ENCODE measurements at places on chromosomes 2 and 18. TPM values are rescaled to one million over a fixed set of nuclear protein-coding genes. Genes with fewer than 3 reads are reported as not detected.

- no peak for DNase-seq
Observed at GRCh38 chr2:225558399-225559071, 159.0 kb downstream of the NYAP2 start.

DNA sequence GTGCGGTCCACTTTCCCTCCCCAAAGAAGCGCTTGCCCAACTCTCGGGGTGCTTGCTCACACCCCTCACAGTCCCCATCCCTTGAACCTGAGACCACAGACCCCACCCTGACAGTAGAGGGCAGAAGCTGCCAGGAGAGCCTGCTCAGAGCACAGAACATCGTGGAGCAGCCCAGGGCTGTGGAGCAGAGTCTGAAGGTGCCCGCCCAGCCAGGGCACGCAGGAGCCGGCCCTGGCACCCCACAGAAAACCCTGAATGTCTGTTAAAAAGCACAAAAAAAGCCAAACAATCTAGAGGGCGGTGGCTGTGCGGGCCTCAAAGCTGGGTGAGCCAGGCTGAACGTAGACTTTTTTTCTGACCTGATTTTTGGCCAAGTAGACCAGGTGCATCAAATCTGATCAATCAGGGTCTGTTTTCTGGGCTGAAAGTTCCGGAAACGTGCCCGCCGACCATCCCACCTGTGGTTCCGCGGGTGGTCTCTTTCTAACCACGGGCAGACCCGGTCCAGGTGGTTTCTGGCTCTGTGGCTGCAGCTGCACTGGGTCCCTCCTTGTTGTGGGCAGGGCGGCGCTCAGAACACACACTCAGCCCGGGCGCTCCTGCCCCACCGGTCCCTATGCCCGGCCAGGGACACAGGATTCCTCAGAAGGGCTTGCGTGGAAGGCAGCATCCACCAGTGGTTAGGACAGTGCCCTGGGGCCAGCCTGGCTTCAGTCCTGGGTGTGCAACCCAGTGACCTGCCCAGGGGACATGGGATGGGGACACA, 66.3 kb downstream of the SLC66A2 start:
- DNase-seq, result peak; percentile 7

DNA sequence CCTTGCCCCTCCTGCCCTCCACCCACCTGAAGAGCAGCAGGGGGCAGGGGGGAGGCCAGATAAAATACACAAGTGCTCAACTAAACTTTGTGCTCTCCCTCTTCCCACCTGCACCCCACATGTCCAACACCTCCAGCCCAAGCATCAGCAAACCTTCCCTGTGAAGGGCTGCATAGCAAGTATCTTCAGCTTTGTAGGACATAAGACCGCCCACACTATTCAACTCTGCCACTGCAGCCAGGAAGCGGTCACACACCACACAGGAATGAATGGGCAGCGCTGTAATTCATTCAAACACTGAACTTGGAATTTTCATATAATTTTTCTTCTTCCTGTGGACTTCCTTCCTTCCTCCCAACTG, 27.5 kb downstream of the TFCP2L1 start:
- no peak for DNase-seq

The TUBB8B gene
- not detected for total RNA-seq

The CCDC121 gene
- total RNA-seq, result 0.34 TPM

GRCh38 chr2:147171941-147172340, 672.9 kb upstream of the ACVR2A start:
- DNase-seq, result no peak

DNA sequence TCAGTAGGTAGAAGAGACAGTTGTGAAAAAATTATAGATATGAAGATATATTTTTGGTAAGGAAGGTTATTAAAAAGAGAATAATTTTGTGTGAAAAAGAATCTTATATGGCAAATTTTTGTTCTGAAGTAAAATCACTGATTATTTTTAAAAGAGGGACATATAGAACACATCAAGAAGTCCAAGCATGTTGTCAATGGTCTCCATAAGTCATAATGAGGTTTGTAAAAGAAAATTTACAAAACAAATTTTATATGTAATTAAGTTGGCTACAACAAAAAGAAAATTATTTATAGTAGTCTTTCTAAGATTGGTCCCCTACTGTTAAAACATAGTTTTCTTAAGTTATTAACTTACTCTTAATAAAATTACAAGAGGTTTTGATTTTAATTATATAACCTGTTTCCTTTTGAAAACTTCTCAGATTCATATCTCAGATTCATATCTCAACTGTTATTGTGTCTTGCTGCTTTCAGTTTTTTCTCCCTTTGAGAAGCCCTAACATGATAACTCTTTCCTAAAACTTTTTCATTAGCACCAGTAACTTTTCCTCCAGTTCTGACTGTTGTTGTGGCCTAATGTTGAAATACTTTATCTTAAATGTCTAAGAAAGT, 81.2 kb downstream of the SH3YL1 start:
- no peak for DNase-seq
